COLO829 (cell line): ENCODE measurements at places on chromosomes 1 and 21.

- DNase-seq: peak; percentile 43
These were observed 7.6 kb upstream of the ERG start for GRCh38 chr21:38505654-38506523.

- DNase-seq: peak; percentile 45
These were observed 80.0 kb downstream of the BCAR3 start for GRCh38 chr1:93601686-93602085.

DNA sequence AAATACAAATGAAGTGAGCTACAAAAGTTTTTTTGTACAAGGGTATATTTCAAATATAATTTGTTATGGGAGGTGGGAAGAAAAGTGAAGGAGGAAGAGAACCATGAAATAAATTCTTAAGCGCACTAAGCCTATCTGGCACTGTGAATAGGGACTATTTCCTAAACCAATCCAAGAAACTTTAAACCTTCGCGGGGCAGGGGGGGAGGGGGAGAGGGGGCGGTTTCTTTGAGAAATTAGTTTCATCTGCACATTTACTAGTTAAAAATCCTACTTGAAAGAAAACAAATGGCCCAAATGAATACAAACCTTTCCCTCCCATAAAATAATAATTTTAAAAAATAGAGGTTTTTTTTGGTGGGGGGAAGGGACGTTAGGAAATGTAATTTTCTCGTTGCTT is 364 bp downstream of the GOLPH3L start:
- DNase-seq: no peak

DNA sequence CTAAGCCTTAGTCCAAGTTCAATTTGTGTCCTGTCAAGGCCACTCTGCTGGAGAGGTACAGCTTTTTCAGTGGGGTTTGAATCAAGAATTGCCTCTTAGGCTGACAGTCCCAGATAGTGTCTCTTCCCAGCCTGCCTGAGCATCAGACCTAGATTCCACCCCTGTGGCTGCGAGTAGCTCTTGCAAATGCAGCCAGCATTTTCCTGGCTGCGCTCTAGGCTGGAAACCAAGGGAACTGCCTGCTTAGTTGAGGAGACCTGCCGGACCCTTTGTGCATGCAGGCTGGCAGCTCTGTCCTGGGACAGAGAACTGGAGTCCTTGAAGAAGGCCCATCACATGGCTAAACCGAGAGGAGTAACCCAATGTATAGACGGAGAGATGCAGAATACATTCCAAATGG is 293.7 kb downstream of the PCP4 start:
- no peak for DNase-seq

DNA sequence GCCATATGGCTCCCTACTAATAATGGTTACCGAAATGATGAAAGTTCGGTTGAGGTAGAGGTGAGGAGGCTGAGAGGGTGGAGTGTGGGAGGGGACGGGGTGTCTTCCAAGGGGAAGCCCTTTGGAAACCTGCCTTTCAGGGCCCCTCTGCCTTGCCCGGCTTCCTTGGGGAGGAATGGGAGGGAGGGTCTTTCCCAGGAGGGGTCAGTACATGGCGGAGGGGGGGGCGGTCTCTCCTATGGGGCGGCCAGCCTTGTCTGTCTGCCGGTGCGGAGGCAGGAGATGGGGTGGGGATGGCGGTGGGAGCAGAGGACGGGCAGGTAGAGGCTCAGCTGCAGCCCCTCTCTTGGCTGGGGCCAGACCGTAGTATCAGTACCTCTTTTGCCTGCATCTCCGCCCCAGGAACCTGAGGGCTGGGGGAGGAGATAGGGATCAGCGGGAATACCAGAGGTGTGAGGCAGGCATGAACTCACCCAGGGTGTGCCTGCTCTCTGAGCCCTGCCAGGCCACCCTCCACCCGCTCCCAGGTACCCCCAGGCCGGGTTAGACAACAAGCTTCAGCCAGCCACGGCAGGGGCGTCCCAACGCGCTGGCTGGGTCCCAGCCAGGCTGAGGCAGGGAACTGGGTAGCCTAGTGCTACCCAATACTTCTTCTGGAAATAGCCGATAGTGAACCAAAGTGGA is 79.4 kb upstream of the POU3F1 start:
- DNase-seq: no peak
